ENCODE measurements at places on chromosomes 12 and 14.

- DNase-seq = no peak
Measured at GRCh38 chr12:105754313-105754712, 384.4 kb downstream of the NUAK1 start.

DNA sequence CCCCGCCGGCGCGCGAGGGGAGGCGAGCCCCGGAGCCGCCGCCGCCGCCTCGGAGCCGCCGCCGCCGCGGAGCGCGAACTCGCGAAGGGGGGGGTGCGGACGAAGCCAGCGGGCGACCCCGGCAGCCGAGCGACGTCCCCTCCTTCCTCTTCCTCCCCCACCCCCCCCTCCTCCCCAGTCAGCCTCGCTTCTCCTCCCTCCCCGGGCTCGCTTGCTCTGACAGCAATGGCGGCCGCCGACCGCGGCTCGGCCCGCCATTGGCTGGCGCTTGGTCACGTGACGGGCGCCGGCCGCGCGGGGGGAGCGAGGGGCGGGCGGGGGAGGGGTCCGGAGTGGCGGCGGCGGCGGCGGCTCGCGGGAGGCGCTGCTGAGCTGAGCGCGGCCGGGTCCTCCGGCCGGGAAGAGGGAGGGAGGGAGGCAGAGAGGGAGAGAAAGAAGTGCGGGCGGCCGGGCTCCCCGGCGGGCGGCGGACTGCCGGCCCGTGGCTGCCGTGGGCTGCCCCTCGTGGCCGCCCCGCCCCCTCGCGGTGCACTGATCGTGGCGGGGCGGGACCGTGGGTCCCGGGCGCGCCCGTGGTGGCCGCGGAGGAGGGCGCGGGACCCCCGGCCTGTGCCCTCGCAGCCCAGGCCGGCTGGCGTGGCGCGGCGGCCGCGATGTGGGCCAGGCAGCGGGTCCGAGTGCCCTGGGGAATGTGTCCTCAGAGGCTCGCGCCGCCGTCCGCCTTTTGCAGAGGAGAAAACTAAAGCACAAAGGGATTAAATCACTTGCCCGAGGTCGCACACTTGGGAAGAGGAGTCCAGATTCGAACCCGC, at the start of gene MED13L:
Gene MED13L (minus strand): TSS at position 227 of the 812 bp plus-strand sequence. CDS start 562 bp downstream, outside the sequence.
- DNase-seq = no peak

GRCh38 chr12:56391721-56392120, 29.1 kb upstream of the APOF start:
- DNase-seq = no peak

DNA sequence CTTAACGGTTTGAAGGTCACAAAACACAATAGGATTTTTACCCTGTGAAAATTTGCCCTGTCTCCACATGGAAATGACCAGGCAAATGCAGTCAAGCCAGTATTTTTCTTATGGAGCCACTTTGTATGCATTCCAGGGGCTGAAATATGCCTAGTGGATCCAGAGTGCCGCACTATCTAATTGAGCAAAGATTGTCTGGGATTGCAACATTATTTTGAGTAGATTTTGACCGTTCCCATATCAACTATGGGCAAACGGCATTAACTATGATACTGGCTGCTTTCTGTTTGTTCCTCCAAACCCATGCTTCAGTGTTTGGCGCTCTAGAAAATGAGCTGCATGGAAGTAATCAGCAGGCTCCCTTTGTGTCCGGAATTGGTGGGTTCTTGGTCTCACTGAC, 223.0 kb downstream of the BTG1 start:
- DNase-seq = no peak

DNA sequence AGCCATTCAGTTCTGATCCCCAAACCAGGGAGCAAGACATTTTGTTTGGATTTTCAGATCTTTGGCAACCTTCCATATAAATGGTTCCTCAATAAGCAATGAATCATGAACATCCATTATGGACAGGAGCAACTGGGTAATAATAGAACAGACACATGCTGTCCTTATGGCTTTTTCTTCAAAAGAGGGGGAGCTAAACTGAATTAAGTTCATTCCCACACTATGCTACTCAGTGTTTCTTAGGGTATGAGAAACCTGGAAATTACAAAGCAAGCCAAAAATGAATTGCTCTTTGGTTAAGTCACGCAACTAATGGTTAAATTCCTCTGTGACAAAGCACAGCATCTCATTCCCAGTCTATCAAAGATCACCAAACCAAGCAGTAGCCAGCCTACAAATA, 51.0 kb downstream of the PTGER2 start:
- DNase-seq = no peak

GRCh38 chr12:122853582-122854245, 18.5 kb downstream of the HIP1R start:
- DNase-seq = no peak

All from AG04449 (cell line).